ENCODE measurements at places on chromosomes 5 and 9. TPM values are rescaled to one million over a fixed set of nuclear protein-coding genes. Genes with fewer than 3 reads are reported as not detected.

- no peak for DNase-seq
These were observed at the start of gene NR2F1-AS1 for GRCh38 chr5:93580927-93581445. Gene NR2F1-AS1 (minus strand): TSS chr5:93581219.

Gene LIFR
- 0.10 TPM for total RNA-seq

- DNase-seq: no peak
These were observed 90.2 kb upstream of the SH3GL2 start for GRCh38 chr9:17488662-17489061.

Gene PCDHA1
- not detected for total RNA-seq

DNA sequence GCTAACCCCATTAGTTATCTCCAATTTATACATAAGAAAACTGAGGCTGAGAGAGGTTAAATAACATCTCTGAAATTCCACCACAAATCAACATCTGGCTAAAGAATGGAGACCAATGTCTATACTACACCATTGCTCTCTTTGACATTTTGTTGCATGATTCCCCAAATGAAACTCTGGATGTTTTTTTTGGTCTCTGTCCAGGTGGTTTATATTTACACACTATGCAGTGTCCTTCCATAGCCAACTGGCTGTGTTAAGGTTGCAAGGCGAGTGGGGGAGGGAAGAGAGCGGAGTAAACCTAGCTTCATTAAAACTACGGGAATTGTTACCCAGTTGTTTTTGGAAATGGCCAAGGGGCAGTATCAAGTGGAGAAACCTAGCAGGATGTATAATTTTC is 67.2 kb downstream of the KIF4B start:
- DNase-seq: no peak

Gene ZNF883
- not detected for total RNA-seq

Gene BARX1
- total RNA-seq: 0.21 TPM

- peak; percentile 40 for DNase-seq
These were observed 16.7 kb upstream of the MTMR12 start for GRCh38 chr5:32329395-32329834.

Gene URM1
- total RNA-seq: 82.6 TPM

- no peak for DNase-seq
These were observed 47.2 kb downstream of the F2R start for GRCh38 chr5:76763136-76763535.

DNA sequence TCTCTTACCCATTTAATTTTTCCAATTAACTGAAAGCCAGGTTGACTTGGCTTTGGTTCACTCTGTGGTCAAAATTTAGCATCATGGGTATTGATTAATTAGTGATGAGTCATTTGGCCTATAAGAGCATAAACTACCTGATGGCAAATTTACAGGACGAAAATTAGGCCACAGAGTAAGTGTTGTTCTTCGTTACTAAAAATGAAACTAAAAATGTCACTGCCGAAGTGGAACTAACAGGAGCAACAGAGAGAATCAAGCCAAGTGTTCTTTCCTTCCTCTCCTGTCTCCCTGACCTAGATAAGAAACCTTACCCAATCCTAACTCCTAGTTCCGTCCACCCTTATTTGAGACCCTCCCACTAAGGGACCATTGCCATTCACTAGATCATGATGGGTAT is 176.9 kb downstream of the RAB3C start:
- DNase-seq: no peak

Gene SHROOM1
- 8.3 TPM for total RNA-seq

Gene SLC36A2
- total RNA-seq: not detected

- no peak for DNase-seq
These were observed 30.9 kb upstream of the WWC1 start for GRCh38 chr5:168260353-168261226.

DNA sequence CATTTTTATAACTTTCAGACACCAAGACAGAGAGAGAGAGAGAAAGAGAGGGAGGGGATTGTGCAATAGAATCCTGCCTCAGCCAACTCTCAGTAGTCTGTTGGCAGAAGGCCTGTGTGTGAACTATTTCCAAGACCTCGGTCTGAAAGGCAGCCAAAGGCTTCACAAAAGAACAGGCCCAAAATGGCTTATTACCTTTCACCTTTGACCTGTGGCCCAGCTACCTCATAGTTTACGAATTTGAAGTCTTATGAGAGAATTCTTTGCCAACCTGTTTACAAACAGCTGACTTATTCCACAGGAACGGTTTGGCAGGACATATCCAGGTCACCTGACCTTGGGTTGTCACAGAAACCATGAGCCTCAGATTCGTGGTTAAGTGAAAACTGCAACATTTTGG is 48.6 kb downstream of the NR2F1-AS1 start:
- DNase-seq: no peak
